AG20443 (cell line): ENCODE measurements at places on chromosomes 7 and 10.

DNA sequence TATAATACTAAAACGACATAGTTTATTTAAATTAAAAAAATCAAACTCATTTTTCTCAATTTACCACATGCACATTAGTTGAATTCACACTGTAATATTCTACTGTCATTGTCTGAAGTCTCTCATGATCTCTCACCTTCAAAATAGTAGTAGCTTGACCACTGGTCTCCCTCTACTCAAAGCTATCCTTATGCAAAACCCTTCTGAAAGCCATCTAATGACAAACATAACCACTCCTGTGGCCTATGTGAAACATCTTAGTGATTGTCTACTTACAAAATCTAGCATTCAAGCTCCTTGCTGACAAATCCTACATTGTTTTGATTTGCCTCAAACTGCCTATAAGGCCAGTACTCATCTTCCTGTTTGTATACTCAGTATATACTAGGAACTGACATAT is 606.0 kb upstream of the GHITM start:
- DNase-seq, result no peak

- peak; percentile 88 for DNase-seq
Observed at GRCh38 chr7:42972699-42973500, 40.7 kb downstream of the MRPL32 start.

DNA sequence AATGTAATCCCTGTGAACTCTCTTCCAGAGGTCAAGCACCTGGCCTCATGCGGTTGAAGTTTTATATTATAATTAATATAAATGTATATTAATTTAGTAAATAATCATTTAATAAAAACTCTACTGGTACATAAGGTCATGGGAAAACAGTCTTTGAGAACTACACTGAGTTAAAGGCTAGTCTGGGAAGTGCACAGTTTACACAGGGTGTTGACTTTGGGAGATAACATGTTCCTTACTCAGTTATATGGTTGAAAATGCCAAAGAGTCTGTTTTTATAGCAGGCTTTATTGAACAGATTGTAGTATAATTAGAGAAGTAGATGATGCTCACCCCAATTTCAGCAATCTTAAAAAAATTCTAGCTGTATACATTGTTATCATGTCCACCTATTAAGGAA is 735.9 kb downstream of the GATA3 start:
- DNase-seq, result no peak

- no peak for DNase-seq
Observed at GRCh38 chr7:159070431-159071148, 74.1 kb downstream of the VIPR2 start.

DNA sequence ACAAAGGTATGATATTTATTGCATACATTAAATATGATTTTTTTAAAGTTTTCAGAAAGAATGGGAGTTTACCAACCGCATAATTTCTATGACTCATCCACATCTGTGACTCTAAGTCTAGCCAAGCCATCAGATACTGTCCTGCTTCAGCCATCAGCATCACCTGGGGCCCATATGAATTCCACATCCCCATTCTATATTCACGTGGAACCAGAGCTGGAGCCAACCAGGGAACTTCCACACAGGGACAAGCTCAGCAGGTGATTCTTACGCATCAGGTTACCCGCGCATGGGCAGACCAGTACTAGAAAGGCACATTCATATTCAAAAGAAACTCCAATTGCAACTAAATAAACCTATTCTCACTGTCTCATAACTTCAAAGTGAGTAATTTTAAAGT is 817.7 kb upstream of the IGFBP3 start:
- no peak for DNase-seq

DNA sequence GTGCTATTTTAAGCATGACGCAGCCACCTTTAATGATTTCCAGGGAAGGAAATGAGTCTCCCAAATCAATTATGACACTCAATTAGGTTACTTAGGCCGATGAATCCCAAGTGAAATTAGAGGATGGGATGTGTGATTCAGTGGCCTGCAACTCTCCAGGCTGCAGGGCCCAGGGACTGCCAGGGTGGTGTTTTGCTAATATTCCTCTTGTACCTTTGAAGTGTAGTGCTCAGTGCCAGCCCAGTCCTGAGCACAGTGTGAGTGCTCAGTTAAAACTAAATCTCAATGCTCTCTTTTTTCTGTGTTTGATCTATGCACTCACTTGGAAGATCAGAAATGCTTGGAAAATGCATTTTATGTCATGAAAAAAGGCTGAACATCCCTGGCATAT is 51.6 kb downstream of the SEM1 start:
- DNase-seq, result no peak

DNA sequence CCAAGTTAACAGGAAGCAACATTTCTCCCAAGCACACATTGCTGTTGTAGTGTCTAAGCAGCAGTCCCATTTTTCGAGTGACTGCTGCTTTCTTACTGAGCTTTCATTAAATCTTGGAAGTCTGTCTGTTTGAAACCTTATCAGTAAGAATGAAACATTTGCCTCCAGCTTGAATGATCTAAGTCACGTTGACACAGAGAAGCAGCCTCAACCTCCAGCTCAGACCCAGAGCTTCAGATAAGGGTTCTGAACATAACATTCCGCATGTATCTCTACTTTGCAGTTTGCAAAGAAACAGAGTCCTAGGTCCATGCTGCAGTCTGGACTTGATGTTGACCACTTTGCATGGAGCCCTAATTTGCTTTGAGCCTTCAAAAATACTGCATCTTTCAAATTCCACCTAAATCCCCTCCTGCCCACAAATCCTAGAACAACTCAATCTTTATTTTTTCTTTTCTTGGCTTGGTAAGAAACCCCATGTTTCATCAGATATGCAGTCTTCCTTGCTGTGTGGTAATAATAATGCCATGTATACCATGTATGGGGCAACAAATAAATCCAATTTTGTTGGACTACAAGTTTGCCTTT is 698.7 kb upstream of the IGFBP3 start:
- no peak for DNase-seq

- no peak for DNase-seq
Observed at GRCh38 chr10:6979371-6979770, 399.3 kb upstream of the PRKCQ start.

GRCh38 chr7:84393786-84394185 is 199.2 kb upstream of the SEMA3A start:
- DNase-seq, result peak; percentile 17

- peak; percentile 66 for DNase-seq
Observed at GRCh38 chr7:130959743-130960207, 225.8 kb upstream of the KLF14 start.

DNA sequence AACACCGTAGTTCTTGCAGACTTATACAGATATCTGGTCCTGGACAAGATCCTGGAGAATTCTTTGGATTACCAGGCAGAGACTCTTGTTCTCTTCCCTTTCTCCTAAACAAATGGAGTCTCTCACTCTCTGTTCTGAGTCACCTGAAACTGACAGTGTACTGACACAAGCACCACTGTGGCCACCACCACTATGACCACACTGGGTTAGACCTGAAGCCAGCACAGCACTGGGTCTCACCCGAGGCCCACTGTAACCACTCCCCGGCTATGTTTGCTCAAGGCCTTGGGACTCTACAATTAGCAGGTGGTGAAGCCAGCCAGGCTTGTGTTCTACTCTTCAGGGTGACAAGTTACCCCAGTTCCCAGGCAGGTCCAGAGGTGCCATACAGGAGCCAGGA is 22.8 kb downstream of the SLC39A12 start:
- DNase-seq, result no peak

- no peak for DNase-seq
Observed at GRCh38 chr10:28449382-28449781, 83.5 kb upstream of the WAC start.

- no peak for DNase-seq
Observed at GRCh38 chr7:30468041-30468440, 10.5 kb downstream of the NOD1 start.

- no peak for DNase-seq
Observed at GRCh38 chr7:102842284-102842683, 70.5 kb upstream of the LRRC17 start.

- no peak for DNase-seq
Observed at GRCh38 chr7:88233828-88234227, 14.0 kb upstream of the SRI start.

DNA sequence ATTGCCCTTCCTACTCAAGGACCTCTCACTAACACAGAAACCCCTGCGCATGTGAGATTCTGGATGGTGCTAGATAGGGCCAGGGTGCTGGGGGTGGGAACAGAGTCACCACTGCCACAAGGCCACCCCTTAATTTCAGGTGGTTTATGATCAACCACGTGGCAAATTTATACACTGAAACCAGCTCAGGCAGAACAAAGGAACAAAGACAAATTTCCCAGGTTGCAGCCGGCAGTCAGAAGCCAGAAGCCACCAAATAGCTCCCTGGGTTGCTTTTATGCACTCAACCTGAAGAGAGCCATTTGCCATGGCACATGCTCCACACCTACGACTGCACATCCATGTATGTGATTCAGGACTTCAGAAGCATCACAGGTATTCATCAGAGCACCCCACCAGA is 2.5 kb downstream of the VOPP1 start:
- no peak for DNase-seq

GRCh38 chr10:32299354-32299980 is 47.5 kb downstream of the EPC1 start:
- no peak for DNase-seq

DNA sequence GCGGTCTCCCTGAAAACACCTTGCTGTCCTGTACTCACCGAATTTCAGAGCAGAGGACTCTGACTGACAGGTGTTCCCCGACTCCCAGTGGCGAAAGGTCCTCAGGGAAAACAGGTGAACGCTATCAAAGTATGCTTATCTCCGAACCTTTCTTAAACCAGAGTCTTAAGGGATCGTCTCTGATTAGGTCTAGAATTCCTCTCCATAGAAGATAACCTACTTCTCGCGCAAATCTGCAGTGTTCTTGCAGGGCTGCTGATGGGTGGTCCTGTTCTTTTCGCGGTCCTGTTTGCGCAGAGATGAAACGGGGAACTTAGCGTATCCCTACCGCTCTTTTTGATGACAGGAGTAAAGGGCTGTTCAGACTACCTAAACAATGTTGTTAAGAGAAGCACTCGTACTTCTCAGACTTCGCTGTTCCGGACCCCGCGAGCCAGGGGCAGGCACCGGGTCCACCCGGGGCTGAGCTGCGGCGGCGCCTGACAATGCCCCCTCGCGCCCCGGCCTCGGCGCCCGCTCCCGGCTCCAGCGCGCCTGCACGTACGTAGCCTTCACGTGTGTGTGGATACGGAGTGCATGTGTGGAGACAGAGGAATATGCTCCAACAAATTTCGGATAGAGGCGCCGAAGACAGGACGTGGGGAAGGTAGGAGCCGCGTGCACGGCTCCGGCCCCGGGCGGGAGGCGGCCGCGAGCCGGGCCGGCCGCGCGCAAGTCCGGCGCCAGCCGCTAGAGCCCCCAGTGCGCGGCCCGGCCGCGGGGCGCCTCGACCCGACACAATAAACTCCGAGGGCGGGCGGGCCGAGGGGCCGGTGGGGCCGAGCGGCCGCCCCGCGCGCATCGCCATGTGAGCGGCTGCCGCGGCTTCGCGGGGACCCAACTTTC is 766 bp upstream of the ZMYND11 start:
- DNase-seq, result peak; percentile 80

DNA sequence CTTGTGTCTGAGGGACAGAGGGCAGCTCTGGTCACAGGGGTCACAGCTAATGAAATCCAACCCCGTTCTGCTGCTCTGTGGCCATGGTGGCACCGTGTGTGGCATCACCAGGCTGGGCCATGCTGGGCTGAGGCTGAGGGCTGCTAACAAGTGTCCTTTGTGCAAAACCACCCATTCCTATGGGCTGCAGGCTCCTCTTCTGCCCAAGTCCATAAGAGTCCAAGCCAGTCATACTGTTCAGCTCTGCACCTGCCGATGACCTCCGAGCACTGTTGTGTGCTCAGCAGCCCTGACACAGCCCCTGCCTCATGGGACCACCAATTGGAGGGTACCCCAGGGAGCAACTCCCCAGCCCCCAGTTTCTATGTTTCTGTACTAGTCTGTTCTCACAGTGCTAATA is 133.1 kb downstream of the WDR11 start:
- DNase-seq, result no peak

DNA sequence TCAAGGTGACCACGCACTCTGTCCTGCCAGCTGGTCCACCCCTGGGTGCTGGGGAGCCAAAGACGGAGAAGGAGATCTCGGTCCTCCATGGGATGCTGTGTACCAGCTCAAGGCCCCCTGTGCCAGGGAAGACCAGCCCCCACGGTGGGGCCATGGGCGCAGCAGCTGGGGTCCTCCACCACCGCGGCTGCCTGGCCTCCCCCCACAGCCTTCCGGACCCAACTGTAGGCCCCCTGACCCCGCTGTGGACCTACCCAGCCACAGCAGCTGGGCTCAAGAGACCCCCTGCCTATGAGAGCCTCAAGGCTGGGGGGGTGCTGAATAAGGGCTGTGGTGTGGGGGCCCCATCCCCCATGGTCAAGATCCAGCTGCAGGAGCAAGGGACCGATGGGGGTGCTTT is 5.4 kb downstream of the NYAP1 start:
- no peak for DNase-seq

DNA sequence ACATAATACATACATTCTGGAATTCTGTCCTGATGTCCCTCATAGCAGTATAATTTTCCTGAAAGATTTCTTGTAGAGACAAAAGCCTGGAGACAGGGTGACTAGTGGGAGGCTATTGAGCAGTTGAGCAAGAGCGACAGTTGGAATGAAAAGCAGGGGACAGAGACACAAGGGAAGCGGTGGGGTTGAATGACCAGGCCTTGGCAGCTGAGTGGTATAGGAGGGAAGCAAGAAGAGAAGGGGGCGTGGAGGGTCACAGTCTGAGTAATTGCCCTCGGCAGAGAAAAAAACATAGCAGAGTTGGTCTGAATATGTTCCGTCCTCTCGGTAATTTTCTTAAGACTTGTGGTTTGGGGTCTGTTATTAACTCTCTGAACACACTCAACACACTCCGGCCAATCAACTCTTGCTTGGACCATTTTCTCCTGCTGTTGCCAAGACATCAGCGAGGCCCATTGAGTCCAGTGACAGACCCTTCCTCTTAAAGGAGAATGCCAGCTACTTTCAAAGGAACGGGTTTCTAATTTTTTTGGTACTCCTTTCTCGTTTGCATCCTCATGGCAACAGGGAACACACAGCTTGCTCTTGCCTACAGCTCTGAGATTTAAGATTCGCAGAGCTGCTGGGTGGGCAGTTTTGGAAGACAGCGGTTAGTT is 5.3 kb upstream of the ACTR3B start:
- no peak for DNase-seq

GRCh38 chr7:79282882-79283602 is 170.4 kb downstream of the MAGI2 start:
- DNase-seq, result peak; percentile 14

DNA sequence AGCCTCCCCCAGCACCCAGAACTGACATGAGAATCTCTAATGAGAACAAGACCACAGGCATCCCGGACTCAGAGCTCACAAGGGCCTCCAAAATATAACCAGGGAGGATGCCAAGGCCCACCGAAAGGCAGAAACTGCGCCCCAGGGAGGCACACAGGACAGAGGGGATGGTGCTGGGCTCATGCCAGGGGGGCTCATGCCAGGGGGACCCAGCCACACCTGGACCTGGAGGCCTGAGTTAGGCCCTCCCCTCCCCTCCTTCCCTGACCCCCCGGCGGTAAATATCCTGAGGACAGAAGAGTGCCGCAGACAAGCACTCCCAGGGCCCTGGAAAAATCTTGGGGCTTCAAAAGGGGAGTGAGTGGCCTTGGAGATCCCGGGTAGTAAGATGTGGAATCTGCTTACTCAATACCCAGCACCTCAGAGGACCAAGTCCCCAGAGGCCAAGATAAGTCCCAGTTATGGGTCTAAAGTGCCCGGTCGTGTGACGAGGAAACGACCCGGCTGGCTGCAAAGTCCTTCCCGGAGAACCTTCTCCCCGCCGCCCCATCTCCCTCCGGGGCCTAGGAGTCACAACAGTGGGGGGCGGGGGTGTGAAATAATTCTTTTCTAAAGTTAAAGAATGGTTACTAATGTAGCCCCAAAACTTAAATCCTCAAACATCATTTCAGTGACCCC is 11.9 kb downstream of the PDGFA start:
- no peak for DNase-seq
